ENCODE measurements at places on chromosomes 1 and 21.
A peak's percentile ranks its signal among the peaks of the same experiment; 100 is the strongest.

DNA sequence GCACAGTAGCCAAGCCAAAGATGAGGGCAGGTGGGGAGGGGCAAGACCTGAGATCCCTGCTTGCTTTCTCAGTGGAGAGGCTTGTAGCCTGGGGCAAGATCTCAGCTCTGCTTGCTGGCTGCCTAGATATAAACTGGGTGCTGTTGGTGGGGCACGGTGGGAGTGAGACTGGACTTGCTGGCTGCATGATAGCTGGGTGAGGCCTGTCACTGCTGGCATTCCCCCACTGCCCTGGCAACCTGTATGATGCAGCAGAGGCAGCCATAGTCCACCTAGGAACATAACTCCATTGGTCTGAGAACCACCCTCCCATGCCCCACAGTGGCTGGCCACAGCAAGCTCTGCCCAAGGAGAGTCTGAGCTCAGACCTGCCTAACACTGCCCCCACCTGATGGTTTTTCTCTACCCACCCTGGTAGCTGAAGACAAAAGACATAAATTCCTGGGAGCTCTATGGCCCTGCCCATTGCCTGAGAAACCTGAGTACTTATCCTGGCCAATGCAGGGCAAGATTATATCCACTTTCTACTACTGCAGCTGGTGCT lies 261.9 kb upstream of the DEPDC1 start:
- DNase-seq: no peak

DNA sequence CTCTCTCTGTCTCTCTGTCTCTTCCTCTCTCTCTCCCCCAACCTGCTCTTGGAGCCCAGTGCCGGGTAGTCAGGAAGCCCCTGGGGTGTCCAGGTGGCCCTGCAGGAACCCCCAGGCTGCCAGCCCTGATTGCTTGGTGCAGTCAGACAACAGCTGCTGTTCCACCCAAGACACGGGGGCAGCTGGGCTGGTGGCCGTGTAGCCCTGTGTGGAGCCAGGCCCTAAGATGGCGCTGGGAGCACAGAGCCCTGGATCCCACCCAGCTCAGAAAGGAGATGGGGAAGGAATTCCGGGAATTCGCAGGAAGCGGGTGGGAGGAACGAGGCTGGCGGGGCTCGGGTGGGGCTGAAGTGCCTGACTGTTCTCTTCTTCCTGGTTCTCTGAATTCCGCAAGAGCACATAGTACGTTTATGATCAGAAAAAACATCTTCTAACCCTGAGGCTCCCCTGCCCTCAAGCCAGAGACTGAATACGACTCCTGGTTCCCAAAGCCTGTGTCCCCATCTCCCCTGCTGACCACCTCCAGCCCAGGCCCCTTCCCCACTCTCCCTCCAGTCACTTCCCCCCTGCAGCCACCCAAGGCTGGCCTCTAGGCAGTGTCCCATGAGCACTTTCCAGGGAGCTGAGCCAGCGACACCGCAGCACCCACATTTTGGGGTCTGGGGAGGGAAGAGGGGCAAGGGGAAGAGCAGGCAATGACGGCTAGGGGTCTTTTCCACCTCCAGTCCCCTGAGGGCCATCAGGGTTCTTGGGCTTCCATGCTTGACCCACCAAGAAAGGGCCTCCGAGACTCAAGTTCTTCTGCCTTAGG lies 55.0 kb downstream of the WNT9A start:
- DNase-seq: no peak

DNA sequence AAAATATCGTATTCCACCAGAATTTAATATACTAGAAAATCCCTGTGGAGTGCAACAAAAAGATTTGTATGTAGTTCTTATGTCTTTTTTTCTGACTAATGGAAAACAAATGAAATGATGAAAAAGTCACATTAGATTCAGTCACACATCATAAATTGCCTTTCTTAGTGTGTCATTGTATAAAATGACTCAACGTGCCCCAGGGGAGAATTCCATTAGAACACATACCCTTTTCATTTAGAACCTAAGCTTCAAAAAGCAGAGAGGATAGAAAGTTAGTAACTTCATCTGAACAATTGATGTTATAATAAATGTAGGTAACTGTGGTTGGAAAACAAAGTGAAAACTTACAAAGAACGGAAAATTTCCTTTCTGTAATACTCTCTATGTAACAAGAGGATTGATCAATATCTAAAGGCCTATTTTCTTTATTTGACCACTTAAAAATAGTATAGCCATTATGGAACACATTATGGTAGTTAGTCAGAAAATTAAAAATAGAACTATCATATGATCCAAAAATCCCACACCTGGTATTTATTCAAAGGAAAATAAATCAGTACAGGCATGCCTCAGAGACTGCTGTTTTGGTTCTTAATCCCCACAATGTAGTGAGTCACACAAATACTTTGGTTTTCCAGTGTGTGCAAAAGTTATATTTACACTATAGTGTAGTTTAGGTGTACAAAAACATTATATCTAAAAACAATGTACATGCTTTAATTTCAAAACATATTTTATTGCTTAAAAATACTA lies 1016.1 kb downstream of the KCNT2 start:
- DNase-seq: peak; percentile 89

DNA sequence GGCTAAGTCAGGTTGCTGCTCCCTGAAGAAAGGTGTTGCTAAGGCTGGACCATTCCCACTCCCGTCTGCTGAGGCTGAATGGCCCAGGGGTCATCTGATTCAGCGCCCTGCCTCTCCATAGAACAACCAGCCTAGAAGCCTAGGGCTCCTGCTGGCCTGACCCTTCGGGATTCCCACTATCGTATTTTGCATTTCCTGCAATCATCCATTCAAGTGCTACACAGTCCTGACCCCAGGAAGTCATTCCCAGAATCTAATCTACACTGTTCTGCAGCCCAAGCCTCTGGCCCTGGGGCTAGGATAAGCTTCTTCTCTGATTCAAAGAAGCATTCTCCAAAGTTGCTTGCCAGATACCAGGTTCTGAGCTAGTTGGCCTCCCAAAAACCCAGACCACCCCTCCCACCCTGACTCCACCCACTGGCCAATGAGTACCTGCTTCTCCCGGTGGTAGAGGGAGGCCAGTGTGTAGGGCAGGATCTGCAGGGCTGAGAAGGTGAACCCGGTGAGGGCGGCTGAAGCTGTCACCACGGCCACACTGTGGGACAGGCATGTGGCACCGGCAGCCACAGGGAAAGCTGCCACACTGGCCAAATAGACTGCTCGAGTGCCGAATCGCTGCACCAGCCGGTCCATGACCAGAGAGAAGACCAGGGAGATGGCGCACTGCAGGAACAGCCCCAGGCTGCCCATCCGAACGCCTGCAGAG lies 18.7 kb downstream of the SLC45A3 start:
- no peak for DNase-seq

DNA sequence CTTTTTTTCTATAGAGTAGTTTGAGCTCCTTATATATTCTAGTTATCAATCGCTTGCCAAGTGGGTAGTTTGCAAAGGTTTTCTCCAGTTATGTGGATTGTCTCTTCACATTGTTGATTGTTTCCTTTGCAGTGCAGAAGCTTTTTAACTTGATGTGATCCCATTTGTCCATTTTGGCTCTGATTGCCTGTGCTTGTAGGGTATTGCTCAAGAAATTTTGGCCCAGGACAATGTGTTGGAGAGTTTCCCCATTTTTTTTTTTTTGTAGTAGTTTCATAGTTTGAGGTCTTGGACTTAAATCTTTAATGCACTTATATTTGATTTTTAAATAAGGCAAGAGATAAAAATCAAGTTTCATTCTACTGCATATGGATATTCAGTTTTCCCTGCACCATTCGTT lies 774.8 kb upstream of the ADAMTS5 start:
- DNase-seq: no peak

DNA sequence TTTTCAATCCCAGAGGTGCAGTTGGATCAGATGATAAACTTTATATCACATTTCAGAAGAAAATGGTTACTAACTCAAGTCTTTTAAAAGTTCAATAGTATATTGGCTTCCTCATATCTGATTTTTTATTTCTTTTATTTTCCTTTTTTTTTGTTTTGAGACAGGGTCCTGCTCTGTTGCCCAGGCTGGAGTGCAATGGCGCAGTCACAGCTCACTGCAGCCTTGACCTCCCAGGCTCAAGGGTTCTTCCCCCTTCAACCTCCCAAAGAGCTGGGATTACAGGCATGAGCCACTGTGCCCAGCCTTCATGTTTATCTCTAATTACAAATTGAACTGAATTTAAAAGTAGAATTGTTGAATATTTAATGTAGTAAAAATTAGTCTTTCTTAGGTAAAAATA lies 13.9 kb downstream of the FLVCR1 start:
- no peak for DNase-seq

DNA sequence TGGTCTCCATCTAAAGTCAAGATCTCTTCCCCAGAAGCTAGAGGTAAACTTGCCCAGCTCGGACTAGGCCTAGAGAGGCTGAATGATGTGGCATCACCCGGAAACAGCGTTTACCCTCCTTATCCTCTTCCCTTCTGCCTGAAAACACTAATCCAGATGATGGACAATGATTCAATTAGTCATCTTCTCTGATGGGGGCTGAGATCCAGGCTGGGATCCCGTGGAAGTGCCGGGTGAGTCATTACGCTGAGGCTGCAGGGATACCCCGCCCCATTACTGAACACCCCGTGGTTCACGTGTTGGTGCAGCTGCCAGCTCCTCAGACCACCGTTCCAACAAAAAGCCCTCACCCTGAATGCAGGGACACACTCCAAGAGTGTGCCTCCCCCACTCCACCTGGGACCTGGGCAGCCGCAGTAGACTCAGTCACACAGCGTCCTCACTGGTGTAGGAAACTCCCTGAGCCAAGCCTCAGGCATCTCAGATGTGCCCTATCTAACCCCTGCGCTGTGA lies 2.0 kb downstream of the S100A6 start:
- DNase-seq: peak; percentile 84

- no peak for DNase-seq
These were observed 54.9 kb upstream of the TSPAN2 start for GRCh38 chr1:115144176-115144575.

GRCh38 chr21:17472182-17472581 lies 40.7 kb upstream of the CXADR start:
- no peak for DNase-seq

GRCh38 chr1:213561870-213562269 lies 425.9 kb upstream of the PROX1 start:
- DNase-seq: no peak

GRCh38 chr1:151713044-151713443 lies 3.6 kb downstream of the CELF3 start:
- no peak for DNase-seq

DNA sequence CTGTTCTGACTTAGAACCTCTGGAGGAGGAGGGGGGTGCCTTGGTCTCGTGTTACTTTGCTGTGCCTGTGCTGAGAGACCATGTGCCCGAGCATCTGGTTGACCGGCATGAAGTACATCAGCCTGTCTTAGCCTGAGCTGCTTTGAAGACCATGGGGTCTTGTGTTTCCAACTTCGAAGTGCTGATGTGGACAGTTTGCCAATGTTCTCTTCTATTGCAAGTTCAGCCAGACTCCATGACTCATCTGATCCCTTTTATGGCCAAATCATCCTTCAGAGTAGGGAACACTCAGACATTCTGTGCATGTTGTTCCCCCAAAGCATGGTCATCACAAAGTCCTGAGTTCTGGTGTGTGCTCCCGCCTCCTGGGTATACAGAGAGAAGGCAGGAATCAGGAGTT lies 6.0 kb upstream of the PLA2G2C start:
- DNase-seq: no peak

- DNase-seq: no peak
These were observed 187.7 kb upstream of the LMO4 start for GRCh38 chr1:87140831-87141540.

DNA sequence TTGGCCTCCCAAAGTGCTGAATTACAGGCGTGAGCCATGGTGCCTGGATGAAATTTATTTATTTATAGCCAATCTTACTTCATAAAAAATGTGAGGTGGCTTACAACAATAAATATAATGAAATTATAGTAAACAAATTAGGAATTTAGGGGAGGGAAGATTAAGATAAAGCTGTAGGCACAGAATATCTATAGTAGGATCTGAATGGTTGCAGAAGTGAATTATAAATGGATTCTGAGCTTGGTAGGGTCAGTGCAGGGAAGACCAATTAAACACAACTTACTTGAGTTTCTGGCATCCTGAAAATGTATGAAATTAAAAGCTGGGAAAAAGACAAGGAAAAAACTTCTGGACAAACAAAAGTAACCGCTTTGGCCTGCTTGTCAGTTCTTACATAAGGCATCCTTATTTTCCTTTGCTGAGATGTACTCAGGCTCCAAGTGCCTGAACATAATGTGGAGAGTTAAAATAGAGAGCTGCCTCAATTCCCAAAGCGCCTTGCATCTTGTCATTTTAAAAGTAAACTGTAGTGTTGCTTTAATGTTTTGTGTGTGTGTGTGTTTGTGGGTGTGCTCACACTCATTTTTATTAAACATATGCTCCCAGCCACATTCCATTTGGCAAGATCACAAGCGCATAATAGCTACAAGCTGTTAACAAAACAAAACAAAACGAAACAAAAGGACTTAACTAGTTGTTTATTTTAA lies 247.3 kb downstream of the S1PR1 start:
- no peak for DNase-seq

- DNase-seq: no peak
These were observed 55.7 kb downstream of the PLEKHA6 start for GRCh38 chr1:204304067-204304466.

DNA sequence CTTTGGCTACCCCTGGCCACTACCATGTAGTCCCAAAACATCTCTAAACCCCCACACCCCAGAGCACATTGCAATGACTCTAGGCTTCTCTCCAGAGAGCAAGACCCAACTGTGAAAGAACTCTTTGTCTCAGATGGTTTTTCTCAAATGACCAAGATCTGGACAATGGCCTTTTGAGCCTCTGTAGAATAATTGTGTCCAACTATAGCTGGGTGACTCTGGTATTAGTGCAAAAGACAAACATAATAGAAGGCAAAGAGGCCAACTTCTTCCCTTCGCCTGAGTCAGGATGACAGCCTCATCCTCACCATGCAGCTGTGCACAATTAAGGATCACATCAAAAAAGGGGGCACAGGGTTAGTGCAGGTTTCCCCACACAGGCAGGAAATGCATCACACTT lies 139.6 kb downstream of the BRINP2 start:
- DNase-seq: no peak

DNA sequence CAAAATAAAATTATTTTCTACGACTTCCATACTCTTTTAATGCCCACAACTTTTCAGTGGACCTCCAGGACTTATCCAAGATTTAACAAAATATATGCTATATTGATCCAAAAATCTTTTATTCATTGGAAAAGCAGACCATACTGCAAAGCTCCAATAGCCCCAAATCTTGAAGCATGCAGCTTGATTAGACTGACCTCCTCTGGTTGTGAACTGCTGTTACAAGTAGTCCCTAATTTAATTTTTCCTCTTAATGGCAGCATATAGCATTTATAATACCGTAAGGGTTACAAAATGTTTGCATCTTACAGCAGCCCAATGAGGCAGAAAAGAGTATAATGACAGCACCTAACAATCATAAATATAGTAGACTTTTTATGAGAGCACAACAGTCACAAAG lies 49.8 kb downstream of the TPR start:
- no peak for DNase-seq

GRCh38 chr1:157360023-157360390 lies 192.3 kb downstream of the FCRL5 start:
- DNase-seq: no peak

DNA sequence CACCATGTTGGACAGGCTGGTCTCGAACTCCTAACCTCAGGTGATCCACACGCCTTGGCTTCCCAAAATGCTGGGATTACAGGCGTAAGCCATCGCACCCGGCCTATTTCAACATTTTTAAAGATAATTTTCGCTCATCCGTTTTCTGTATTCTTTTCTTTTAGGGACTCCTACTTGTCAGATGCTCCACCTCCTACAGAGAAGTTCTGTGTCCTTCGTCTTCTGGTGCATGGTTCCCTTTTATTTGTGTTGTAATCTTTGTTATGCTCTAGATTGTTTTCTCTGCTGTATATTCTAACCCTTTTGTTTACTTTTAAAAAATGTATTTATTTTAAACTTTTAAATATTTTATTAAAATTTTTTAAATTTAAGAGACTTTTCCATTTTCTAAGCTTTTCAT lies 28.4 kb downstream of the CLDN14 start:
- DNase-seq: no peak
